ENCODE measurements at places on chromosomes 12 and 14. TPM values are rescaled to one million over a fixed set of nuclear protein-coding genes. Genes with fewer than 3 reads are reported as not detected.

DNA sequence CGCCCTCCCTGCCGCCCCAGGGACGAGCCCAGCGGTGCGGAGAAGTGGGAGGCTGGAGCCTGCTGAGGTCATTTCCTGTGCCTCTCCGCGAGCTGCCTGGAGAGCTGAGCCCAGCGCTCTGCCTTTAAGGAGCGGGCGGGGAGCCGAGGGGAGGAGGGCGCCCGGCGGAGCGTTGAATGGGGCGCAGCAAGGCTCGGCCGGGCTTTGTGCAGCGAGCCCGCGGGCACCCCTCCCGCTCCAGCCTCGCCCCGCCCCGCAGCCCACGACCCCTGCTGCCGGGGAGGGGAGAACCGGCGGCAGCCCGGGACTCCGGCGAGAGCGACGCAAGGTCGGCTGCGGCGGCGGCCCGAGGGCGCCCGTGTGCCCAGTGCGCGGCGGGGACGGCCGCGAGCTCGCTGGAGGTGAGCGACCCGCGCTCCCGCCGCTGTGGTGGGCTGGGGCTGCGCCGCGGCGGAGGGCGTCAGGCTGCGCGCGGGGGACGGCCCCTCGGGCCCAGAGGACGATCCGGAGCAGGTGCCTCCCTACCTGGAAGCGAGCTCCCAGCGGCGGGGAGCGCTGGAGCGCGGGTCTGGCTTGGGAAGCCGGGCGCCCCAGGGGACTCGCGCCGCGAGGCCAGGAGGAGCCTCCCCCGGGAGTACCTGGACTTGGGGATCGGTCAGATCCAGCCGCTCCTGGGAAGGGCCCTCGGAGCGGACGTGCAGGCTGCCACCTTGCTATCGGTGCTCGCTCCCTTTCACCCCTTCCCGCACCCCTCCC, at the start of gene PLEKHH1:
Gene PLEKHH1, plus strand, starts transcription at position 293 of the 756 bp plus-strand sequence. CDS start 8,578 bp downstream, outside the sequence.
- peak; percentile 65 for DNase-seq

- no peak for DNase-seq
Observed at GRCh38 chr12:12592930-12593329, 18.7 kb upstream of the CREBL2 start.

DNA sequence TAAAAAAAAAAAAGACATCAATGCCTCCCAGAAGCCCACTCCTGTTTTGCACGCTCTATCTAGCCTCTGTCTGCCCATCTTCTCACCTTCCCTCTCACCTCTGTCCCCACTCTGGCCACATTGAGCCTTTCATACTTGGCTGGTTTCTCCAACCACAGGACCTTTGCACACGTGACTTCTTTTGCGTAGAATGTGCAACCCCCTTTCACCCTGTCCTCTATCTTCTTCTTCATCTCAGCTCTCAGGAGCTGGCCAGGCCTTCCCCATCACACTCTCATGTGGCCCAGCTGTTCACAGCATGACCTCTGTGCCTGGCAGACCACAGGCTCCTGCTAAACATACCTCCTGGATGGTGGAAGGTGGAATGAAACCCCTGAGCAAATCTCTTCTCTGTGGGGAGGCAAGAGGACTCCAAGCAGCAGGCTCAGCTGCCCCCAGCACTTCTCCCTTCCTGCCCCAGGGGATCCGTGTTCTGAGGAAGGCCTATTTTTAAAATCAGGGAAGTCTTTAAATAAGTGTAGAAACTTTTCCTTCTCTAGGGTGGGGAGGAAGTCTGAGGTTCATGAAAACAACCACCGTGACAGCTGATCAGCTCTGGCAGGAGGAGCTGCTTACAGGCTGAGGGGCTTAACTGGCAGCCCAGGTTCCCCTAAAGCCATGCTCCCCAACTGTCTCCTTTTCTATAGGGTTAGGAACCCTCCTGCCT, 11.6 kb downstream of the HVCN1 start:
- no peak for DNase-seq

The ACSM4 gene
- not detected for polyA plus RNA-seq

DNA sequence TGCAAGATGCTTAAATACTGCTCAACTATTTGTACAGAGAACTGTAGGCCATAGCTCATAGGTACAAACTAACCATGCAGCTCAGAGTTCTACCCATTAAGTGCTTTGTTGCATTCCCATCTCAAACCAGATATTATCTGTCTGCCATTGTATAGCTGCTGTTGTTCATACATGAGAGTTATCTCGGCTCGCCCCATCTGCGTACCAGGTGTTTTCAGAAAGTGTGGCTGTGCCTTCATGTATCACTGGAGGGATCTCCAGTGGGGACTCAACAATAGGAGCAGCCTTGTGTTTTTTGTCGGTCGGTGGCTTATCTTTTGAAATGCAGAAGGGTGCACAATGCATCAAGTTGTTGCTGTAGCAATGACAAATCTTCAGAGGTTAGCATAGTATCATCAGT, 678.3 kb downstream of the RERGL start:
- DNase-seq = no peak

- DNase-seq = no peak
Observed at GRCh38 chr12:20213723-20214625, 154.4 kb upstream of the PDE3A start.

DNA sequence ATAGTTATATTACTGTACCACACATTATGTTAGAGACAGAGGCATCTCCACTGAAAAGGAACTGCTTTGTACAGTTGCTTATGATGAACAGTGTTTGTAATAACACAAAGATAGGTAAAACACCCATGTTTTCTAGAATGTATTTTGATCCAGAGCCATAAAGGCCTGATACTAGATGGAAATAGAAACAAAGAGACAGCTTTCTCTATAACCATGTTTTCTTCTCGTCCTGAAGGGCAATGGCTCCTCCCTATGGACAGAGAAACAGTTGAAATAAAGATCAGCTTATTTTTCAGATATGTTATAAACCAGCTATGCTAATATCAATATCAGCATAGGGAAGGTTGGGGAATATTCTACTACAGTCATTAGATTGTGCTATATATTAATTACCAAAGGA, 109.2 kb downstream of the ATXN7L3B start:
- no peak for DNase-seq

Measured in right renal pelvis (tissue), 4 donors.